ENCODE measurements at places on chromosomes 6 and 20.

- no peak for DNase-seq
Measured at GRCh38 chr20:63839620-63840019, 8.6 kb upstream of the ZBTB46 start.

DNA sequence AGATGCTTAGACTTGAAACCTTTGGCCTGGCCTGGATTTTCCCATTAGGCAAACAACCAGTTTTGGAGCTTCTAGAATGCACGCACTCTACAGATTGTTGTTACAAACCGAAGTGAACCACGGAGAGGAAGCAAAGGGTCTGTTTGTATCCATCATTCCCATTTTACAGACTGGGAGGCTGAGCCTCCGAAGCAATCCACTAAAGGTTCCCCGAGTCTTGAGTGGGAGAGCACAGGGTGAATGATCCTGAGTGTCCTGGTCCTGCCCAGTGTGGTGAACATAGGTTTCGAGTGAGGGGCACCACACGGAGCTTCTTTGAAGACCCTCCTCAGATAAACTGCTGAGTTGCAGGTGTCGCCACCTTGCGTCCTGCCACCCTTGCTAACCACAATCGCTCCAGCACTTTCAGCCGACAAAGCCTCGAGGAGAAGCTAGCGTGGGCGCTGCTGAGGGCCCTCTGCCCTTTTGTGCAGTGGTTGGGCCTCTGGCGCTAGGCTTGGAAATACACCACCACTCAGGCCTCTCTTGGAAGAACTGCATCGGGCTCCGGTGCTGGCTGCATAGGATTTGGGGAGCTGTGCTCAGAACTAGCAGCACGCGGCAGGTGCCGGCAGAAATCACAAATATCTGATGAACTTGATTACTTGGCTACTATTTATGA, 1.4 kb upstream of the PRDM13 start:
- DNase-seq = no peak

GRCh38 chr6:165605182-165605875, 57.7 kb downstream of the PDE10A start:
- DNase-seq = no peak

- no peak for DNase-seq
Measured at GRCh38 chr20:23492292-23492691, 1.4 kb downstream of the CST8 start.

DNA sequence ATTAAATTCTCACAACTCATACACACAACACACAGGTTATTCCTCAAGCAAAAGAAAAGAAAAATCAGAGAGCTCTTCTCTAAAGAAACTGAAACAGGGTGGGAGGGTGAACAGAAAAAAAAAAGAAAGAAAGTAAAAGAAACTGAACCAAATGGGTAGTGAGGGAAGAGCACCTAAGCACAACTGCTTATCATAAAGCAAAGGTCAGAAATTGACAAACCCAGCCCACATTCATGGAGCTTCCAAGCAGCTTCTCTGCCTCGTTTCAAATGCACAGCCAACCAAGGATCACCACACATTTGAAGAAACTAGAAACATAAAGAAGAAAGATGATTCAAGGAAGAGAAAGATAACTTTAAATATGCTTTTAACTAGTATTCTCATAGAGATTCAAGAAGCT, 90.5 kb downstream of the RNGTT start:
- DNase-seq = no peak

GRCh38 chr6:89925826-89926225, 31.6 kb downstream of the GJA10 start:
- peak; percentile 21 for DNase-seq

DNA sequence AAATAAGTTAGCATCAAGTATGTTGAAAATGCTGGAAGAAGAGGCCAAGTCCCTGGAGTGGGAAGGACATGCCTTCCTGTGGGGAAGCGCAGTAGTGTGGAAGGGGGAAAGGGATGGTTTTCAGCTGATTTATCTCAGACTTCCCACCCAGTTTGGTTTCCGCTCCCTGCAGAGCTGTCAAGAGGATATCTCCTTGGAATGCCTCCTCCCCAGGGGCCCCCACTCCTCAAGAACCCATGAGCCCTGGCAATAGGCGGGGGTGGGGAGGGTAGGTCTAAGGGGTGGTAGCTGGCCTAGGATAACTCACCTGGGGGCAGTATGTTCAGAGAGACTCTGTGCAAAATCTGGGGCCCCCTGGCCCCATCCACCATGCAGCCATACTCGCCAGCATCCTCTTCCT, 696 bp downstream of the TREML1 start:
- no peak for DNase-seq
